ENCODE measurements at places on chromosomes 6 and 20. TPM values are rescaled to one million over a fixed set of nuclear protein-coding genes. Genes with fewer than 3 reads are reported as not detected.
A peak's percentile ranks its signal among the peaks of the same experiment; 100 is the strongest.

Gene CST2
- polyA plus RNA-seq = not detected

Gene RAMACL
- polyA plus RNA-seq = 0.15 TPM

DNA sequence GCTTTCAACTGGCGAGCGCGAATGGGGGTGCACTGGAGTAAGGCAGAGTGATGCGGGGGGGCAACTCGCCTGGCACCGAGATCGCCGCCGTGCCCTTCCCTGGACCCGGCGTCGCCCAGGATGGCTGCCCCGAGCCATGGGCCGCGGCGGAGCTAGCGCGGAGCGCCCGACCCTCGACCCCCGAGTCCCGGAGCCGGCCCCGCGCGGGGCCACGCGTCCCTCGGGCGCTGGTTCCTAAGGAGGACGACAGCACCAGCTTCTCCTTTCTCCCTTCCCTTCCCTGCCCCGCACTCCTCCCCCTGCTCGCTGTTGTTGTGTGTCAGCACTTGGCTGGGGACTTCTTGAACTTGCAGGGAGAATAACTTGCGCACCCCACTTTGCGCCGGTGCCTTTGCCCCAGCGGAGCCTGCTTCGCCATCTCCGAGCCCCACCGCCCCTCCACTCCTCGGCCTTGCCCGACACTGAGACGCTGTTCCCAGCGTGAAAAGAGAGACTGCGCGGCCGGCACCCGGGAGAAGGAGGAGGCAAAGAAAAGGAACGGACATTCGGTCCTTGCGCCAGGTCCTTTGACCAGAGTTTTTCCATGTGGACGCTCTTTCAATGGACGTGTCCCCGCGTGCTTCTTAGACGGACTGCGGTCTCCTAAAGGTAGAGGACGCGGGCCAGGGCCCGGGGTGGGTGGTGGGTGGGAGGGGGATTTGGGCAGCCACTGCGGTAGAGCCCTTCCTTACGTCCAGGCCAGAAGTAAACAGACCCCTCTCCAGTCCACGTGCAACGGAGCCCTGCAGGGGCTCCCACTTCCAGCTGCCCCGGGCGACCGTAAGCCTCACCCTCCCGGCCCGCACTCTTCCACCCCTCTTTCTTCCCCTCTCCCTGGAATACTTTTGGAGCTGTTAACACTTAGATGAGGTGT, 998 bp downstream of the BMP2 start:
- peak; percentile 54 for DNase-seq

Gene NRN1
- polyA plus RNA-seq = not detected

DNA sequence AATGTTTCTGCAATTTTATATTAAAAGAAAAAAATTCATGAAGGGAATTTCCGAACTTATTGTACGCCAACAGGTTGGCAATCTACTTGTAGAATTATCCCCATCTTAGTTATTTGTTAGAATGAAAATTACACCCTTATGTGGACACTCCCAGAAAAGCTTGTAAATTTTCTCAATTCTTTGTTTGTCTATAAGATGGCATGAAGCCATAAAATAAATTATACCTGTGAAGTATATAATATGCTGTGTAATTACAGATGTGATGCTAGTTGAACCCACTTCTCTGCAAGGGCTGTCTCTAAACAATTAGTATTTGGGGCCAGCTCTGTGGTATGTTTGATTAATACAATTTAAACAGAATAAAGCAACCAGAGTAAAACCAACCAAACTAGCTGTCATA, 52.1 kb upstream of the DSP start:
- no peak for DNase-seq

GRCh38 chr6:154249499-154250298, 106.9 kb downstream of the IPCEF1 start:
- no peak for DNase-seq

Gene CD40
- polyA plus RNA-seq = not detected

DNA sequence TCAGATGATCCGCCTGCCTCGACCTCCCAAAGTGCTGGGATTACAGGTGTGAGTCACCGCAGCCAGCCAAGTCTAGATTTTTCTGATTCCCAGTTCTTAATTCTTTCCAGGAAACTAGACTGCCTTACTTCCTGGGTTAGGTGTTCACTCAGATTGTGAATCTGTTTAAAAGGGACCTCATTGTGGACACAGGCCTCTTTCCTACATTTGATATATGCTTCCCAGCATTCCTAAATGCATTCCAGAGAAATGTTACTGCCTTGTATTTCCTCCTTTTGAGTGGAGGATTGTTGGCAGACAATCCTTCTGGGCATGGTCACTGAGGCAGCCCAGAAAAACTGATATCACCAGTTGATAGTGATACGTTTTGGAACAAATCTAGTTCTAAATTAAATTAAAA, 15.7 kb downstream of the TMEM181 start:
- no peak for DNase-seq

DNA sequence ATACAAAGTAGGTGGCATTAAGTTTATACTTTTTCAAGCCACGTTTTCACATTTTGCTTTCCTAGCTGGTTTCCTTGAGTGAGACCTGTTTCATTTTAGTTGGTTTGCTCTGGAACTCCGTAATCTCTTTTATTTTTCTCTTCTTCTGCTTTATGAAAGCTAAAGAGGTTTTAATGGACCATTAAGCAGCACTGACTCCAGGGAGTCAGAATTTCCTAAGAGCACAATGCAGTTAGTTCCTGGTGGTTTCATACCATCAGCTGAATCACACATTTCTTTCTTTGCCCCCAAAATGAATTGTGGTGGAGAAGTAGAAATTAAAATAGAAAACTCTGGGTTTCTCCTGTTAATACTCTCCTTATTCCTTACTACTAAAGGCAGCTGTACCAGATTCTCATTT, 3.4 kb downstream of the OPN5 start:
- no peak for DNase-seq

Gene KIAA1755
- polyA plus RNA-seq = 10.7 TPM

DNA sequence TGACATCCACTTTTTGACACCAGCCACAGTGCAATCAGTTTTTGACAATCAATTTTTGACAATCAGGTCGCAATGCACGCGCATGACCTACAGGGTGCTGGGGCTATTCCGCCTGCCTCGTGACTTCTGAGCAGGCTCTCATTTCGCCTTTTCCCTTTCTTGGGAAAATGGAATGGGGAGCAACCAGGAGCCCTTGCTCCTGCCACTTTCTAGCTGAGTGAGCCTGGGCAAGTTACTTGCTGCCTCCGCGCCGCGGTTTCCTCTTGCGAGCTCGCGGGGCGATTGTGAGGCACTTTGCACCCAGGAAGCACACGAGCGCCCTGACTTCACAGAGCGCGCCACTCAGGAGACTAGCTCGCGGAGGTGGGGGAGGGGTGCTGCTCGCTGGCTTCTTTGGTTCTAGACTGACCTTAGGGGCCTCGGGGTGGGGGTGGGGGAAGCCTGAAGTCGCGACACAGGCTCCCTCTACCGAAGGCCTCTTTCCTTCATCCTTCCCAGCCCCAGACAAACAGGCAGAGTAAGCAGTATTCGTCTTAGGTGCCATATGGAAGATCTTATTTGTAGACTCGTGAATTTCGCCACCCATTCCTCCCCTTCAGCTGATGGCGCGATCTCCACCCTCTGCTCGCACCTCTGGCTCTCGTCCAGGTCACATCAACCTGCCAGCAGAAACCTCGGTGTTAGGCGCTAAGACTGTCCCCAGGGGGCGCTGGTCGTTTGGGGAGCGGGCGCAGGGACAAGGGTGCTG, 4.6 kb downstream of the TP53TG5 start:
- peak; percentile 71 for DNase-seq

GRCh38 chr6:97445407-97445806, 162.4 kb upstream of the MMS22L start:
- no peak for DNase-seq

- no peak for DNase-seq
Measured at GRCh38 chr20:45292343-45292742, 14.3 kb upstream of the RBPJL start.

- peak; percentile 51 for DNase-seq
Measured at GRCh38 chr20:40687384-40688128, 1.5 kb downstream of the MAFB start.

DNA sequence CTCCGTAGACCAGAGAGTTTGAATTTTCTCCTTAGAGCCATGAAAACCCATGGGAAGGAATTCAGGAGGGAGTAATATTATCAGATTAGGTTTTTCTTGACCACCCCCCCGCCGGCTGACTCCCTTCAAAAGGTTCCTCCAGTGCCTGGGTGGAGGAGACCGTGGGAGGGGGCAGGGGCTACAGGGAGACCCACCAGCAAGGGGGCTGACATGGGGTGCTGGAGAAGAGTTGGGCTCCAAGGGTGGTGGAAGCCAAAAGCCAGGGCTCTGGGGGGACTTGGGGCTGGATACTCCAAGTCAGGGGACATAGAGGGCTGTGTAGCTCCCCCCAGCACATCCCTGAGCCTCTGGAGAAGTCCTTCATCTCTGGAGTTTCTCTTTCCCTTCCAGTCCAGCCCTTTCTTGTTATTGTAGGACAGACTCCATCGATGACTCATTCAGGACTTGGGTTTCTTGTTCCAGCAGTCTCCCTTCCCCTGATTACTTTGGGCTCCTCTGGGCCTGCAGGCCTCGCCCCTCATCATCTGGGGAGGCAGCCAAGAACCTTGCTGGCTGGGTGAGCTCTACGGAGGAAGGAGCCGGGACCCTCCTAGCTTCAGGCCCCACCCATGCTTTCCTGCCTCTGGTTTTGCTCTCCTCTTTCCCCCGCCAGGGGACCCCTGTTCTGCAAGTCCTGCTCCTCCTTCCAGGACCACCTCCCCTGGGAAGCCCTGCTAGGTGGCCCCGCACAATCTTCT, 10.5 kb upstream of the KIAA1755 start:
- DNase-seq = peak; percentile 87

GRCh38 chr6:151722342-151722741, 85.1 kb upstream of the ESR1 start:
- DNase-seq = no peak

DNA sequence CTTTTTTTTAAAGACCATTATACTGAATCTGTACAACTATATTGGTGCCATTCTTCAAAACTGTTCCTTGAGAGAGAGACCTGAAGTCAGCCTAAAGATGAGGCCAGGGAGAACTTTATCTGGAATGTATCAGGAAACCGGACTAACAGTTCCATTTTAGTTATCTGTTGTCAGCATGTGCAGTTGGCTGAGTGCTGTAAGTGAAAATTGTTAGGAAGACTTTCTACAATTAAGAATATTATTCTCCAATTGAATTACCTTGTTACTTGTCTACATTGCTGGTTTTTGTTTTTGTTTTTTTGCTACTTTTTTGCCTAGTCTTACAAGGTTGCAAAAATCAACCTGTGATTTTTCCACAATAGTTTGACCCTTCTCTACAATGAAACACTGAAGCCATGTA, 7.5 kb downstream of the CEP57L1 start:
- DNase-seq = no peak

GRCh38 chr6:7669742-7670141, 56.2 kb upstream of the BMP6 start:
- no peak for DNase-seq

DNA sequence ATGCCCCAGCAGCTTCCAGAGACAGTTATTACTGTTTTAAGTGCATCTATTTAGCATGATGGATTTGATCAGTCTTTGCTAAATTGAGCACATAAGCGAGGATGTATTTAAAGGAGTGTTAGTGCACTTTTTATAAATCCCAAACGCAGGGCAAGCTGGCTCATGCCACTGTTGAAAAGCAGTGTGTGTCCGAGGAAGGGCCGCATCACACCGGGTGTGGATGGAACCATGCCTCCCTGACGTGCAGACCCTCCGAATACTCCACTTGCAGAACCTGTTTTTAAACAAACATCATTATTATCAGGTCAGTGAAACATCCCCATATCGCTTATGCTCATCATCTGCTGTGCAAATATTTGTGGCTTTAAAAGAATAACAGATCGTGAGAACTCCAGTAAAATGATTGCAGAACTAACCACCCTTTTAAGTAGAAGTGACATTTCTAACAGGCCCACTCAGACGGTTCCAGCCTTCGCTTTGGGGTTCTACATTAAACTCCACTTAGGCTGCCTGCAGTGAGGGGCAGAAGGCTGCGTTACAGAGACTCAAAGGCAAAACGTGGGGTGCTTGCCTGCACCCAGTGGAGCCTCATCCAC, 190.1 kb downstream of the CDH4 start:
- no peak for DNase-seq

- no peak for DNase-seq
Measured at GRCh38 chr6:52555518-52556233, 21.2 kb downstream of the TRAM2 start.

- no peak for DNase-seq
Measured at GRCh38 chr6:33983721-33984465, 162.0 kb downstream of the GRM4 start.

GRCh38 chr6:159982731-159983506, 14.0 kb downstream of the IGF2R start:
- DNase-seq = no peak

Gene BAK1
- 17.1 TPM for polyA plus RNA-seq

Data from muscle of arm (tissue), 14 donors.